ENCODE measurements at places on chromosomes 13 and 19.

- DNase-seq, result no peak
These were observed 1048.4 kb downstream of the SLITRK1 start for GRCh38 chr13:82833923-82834322.

GRCh38 chr19:45564131-45564780 is 20.3 kb downstream of the OPA3 start:
- no peak for DNase-seq

- DNase-seq, result no peak
These were observed 3.2 kb upstream of the EBPL start for GRCh38 chr13:49694446-49694845.

DNA sequence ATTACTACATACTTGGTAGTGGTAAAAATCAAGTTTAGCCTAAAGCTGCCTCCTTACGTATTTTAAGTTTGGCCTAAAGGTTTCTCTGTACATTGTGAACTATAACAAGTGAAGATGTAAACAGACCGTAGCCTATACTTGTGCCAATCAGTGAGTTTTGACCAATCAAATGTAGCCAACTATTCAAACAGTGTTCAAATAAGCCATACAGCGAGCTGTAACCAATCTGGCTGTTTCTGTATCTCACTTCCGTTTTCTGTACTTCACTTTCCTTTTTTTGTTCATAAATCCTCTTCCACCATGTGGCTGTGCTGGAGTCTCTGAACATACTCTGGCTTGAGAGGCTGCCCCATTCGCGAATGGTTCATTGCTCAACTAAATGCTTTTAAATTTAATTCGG is 2504.6 kb downstream of the PCDH9 start:
- no peak for DNase-seq

GRCh38 chr19:18149596-18149975 is 3.4 kb upstream of the PIK3R2 start:
- DNase-seq, result no peak

DNA sequence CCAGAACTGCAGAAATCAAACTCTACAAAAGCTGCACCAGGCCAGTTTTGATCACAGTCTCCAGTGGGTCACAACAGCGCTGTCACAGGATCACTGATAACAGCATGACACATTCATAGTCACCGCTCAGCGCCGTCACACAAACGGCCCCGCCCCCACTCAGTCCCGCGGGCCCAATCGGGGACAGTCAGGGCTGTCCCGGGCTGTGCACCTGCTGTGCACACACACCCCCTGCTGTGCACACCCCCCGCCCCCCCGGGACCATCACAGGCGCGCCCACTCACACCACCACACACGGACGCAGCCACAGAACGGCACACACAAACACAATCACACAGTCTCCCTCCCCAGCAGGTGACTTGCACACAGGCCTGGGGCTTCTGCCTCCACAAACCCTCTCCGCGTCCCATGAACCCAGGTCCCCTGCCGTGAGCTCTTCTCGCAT is 435 bp upstream of the ZNF382 start:
- peak; percentile 11 for DNase-seq

GRCh38 chr13:57877601-57878000 is 246.1 kb downstream of the PCDH17 start:
- DNase-seq, result no peak

DNA sequence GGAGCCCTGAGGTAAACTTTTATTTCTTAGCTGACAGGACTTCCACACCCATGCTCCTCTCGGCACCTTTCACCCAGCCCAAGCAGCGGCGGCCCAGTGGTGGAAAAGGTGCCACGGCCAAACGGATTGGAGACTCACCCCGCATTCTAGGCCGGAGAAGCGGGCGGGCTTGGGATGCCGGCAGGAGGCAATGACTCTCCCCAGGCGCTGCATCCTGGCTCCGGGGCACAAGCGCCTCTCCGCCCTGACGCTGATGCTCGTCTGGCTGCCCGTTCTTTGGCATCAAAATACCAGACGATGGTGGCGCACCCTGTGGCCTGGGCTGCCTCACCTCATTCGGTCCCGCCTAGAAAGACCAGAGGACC is 6.7 kb upstream of the ZNF606 start:
- DNase-seq, result no peak
